ENCODE measurements at places on chromosomes 12 and 14.

GRCh38 chr12:110658878-110659277 is 30.0 kb downstream of the HVCN1 start:
- no peak for DNase-seq

GRCh38 chr12:101745481-101745880 is 6.2 kb upstream of the SYCP3 start:
- no peak for DNase-seq

DNA sequence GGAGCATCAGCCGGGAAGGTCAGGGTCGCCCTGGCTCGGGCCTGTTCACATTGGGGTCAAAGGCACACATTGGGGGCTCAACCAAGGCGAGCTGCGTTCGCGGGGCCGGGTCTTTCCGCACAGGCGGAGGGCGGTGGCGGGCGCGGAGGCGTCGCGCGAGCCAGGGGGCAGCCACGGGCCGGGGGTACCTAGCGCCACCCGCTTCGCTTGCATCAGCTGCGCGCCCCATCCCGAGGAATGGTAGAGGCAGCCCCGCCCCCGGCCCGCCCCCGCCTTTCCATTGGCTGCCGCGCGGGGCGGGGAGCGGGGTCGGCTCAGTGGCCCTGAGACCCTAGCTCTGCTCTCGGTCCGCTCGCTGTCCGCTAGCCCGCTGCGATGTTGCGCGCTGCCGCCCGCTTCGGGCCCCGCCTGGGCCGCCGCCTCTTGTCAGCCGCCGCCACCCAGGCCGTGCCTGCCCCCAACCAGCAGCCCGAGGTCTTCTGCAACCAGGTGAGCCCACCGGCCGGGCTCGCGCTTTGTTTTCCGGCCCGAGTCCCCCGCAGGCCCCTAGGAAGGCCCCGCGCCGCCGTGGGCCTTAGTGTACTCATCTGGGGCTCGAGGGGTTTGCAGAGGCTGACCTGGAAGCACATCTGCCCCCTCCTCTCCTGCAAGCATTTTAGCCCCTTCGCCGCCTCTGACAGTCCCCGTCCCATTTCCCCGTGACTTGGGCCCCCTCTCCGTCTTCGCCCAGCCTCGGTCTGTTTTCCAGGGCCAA is at the start of gene ALDH2:
Gene ALDH2 (plus strand): TSS at position 326 of the 754 bp plus-strand sequence. CDS start 50 bp downstream, at position 376.
- DNase-seq: peak; percentile 18

DNA sequence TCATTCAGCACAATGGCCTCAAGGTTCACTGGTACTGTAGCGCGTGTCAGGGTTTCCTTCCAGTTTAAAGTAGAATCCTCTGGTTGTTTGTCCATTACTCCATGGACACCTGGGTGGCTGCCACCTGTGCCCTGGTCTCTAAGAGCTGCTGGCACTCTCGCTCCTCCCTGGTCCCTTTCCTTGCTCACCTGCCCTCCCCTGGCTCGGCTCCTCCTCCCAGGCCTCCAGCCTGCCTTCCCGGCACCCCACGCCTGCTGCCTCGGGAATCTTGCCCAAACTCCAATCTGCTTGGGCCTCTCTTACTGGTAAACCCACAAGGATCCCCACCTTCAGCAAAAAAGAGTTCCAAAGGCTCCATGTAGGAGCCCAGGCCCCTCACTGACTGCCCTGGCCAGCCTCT is 154.4 kb upstream of the DIO3 start:
- no peak for DNase-seq

DNA sequence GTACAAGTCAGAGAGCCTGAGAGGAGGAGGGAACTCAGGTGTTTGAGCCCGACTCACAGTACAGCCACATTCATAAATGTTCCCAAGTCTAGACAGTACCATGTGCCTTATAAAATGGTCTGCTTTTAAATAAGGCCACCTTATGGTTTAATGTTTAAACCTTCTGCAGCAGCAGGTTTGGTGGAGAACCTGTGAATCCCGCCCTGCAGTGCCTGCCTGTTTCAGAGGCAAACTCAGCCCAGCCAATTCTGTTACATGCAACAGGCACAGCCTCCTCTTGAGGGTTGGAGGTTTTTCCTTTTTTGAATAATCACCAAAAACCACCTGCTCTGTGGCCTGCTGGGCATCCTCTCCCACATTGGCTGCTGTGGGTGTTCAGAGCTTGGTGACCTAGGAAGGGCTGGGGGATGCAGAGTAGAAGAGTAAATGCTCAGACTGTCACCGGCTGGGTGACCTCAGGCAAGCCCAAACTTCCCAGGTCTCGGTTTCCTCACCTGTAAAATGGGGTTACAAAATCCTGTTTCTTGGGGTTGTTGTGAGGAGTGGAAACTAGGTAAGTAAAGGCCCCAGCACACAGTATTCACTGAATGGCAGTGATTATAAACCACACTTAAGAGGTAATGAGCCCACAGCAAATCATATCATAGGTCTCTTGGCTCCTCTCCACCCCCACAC is 28.0 kb downstream of the NUAK1 start:
- DNase-seq: no peak

DNA sequence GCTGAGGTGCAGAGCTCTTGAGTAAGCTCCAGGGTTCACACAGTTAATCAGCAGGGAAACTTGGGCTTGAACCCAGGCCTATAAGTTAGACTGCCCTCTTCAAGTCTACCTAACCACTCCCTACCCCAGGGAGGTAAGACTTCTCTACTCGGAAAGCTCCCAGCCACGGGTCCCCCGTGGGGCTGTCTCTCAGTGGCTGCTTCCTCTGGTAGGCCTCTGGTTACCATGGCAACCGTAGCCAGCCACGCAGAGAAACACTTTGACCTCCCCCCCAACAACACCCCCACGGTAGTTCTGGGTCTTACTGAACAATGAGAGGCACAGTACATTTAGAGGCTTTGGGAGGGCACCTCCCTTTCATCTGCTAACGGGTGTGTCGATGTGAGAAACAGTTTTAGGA is 245.2 kb downstream of the AACS start:
- DNase-seq: no peak

GRCh38 chr12:83470749-83471148 is 784.0 kb downstream of the TMTC2 start:
- no peak for DNase-seq

DNA sequence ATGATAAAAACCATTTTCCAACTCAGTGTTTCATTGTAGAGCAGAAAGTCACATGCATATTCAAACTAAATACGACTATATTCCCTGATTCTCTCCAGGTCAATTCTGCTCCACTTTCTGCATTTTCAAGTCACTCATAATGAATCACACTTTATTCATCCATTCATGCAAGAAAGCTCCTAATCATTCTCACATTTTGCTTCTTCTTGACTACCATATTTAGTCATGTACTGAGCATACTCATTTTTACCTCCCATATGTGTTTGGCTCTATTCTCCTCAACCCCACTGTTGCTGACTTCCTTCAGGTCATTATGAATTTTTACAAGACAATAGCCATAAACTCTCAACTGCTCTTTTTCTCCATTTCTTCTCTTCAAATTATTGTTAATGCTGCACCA is 43.4 kb upstream of the PIK3C2G start:
- DNase-seq: no peak

DNA sequence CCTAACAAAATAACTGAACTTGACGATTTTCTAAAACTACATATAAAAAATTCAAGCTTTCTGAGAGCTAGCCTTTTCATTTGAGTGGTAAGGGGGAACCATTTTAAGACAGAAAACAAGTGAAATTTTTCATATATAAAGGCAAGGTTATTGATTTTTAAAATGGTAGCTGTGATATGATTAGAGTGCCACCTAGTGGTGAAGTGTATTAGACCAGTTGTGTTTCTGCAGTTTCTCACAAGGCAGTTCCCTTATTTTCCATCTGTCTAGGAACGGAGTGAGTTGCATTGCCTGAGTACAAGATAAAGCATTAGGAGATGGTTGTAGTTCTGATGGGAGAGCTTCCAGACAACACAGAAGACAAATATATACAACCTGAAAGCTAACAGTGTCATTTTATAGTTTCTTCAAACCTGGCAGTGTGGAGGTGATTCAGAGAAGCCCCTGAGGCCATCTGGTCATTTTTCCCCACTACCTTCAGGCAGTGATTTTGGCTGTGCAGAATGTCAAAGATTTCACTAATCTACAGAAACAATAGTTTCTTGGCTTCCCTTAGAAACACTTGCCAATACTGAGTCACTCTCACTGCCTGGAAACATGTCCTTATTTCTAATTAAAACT is 180.8 kb downstream of the C12orf50 start:
- no peak for DNase-seq

DNA sequence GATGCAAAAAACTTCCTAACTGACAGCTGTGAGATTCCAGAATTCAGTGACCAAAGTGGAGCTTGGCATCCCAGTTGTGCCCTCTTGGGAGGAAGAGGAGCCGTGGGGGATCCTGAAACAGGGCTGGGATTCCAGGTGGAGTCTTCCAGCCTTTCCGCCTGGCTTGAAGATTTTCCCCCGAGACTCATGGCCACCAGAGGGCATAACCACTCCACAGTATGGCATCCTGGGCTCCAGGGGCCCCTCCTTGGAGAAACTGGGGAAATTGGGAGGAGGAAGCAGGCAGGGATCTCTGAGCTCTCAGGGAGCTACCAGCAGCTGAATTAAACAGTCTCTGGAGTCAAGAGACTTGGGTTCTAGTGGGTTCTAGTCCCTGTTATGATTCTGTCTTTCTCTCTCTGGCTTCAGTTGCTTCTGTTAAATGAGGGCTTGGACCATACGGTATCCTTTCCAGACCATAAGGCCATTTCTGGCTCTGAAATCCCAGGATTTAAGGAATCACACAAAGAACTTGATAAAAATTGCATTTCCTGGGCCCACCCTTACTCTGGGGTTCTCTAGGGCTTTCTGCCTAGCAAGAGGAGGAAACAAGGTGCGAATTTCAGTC is 2.6 kb upstream of the TAMALIN start:
- no peak for DNase-seq

- DNase-seq: no peak
Measured at GRCh38 chr14:48586099-48586498, 910.7 kb upstream of the MDGA2 start.

DNA sequence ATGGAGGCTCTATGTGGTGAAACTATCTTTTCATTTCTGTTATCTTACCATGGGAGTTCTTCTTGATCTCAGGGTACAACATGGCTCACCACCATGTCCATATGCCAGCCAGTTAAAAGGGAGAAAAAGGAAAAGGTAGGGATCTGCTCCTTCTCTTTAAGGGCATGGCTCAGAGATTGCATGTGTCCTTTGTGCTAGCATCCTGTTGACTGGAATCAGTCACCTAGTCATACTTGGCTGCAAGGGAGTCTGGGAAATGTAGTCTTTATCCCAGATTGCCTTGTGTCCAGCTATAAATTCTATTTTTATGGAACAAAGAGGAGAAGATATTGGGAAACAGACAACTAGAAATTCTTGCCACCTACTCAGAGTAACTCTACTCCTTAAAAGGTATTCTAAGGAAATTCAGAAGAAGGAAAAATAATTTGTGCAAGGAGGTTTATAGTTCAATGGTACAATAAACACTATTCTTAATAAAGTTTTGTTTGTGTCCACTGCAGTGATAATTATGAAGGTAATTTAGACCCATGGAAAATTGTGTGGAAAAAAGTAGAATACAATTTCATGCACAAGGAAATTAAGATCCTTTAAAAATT is 86.4 kb upstream of the RPH3A start:
- no peak for DNase-seq

DNA sequence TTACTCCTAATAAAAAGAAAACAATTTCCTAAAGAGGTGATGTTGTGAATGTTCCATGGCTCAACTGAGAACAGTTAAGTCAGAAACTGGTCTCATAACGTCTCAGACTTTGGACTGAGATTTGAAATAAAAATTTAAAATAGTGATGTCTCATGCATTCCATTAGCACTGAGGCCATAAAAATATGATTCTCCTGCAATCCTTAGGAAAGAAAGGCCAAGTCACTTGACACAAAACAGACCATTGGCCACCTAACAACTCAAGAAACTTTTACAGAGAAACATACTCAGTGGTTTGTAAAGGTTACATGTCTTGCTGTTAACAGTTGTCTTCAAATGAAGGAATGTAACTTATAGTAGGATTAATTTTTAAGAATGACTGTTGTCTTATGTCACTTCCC is 58.1 kb downstream of the STAB2 start:
- no peak for DNase-seq

GRCh38 chr12:49635036-49635435 is 11.7 kb downstream of the PRPF40B start:
- no peak for DNase-seq

DNA sequence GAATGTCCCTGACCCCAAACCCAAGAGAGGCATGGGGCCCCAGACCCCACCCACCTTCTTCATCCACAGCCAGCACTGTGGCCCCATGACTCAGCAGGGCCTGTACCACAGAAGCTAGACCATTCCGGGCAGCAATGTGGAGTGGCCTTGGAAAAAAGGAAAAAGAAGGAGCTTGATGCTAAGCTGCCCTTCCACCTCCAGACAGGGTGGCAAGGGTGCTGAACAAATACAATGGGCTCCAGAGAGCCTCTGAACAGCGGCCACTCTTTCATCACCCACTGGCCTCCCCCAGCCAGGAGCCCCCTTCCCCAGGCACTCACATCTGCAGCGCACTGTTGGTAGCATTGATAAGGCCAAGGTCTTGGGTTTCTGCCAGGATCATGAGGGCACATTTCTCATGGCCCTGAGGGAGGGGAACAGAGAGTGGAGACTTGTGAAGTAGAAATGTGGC is 13.9 kb downstream of the SLC39A5 start:
- DNase-seq: no peak

- DNase-seq: no peak
Measured at GRCh38 chr12:124506145-124506831, 61.1 kb downstream of the NCOR2 start.
